OCI-LY7 (cell line): ENCODE measurements at places on chromosomes 5 and 9.

GRCh38 chr5:172622091-172623046, 18.7 kb upstream of the NEURL1B start:
- no peak for DNase-seq

DNA sequence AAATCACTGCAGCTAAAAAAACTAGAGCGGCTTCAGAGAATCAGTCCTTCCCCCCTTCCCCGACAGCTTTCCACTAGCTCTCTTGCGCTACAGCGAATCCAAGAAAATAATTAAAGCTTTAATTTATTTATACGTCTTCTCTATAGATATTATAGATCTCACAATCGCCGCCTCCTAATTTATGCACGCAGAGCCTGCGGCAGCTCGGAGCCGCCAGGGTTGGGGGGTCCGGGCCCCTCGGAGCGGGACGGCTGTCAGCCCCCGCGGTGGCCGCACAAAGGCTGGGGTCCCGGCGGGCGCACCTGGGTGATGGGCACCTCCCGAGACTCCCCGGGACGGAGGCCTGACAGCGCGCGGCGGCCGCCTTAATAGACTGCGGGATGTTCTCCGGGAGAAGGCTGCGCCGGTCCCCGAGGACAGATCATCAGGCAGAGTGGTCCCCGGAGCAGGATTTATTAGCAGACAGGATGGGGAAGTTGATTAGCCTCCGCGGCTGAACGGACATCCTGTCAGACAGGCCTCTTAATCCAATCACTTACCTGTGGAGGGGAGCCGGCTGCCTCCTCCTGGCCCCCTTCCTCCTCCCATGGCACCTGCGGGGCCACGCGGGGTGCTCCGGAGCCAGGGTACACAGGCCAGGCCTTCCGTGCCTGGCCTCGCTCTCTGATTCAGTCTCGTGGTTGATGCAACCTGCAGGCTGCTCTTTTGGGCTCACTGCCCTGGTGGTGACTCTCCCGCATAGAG, 166.8 kb downstream of the MELK start:
- no peak for DNase-seq

GRCh38 chr9:71524996-71525580, 243.2 kb downstream of the CEMIP2 start:
- no peak for DNase-seq

DNA sequence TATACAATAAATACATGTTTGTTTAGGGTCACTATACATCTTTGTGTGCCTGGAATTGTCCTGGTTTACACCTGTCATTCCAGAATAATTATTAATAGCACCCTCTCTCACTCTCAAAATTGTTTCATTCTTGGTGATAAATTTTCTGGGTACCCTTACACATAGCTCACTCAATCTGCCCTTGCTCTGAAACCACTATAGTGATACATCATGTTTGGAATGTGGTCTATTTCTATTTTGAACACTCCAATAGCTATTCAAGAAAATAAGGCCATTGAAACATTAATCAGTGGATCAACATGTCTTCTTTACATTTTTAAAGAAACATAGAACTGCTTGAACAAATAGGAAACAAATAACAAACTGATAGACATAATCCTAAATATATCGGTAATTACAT, 158.7 kb downstream of the ARRDC3 start:
- no peak for DNase-seq

- DNase-seq = no peak
Measured at GRCh38 chr9:82882748-82883147, 180.2 kb downstream of the RASEF start.

DNA sequence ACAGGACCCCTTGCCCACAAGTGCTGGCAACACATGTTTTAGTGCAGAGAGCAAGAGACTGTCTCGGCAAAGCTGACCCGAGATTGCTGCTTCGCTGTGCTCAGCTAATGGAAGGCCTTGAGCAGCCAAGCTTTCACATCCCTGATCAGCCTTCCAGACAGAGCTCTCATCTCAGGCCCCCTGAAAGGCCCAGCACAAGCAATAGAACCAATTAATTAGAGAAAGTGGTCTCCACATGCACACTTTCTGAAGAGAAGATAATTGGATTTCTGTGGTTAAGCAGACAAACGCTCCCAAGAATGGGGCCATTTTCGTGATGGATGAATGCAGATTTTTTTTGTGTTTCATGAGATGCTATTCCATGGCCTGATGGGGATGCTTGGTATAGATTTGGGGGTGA, 174.9 kb downstream of the NSG2 start:
- no peak for DNase-seq

DNA sequence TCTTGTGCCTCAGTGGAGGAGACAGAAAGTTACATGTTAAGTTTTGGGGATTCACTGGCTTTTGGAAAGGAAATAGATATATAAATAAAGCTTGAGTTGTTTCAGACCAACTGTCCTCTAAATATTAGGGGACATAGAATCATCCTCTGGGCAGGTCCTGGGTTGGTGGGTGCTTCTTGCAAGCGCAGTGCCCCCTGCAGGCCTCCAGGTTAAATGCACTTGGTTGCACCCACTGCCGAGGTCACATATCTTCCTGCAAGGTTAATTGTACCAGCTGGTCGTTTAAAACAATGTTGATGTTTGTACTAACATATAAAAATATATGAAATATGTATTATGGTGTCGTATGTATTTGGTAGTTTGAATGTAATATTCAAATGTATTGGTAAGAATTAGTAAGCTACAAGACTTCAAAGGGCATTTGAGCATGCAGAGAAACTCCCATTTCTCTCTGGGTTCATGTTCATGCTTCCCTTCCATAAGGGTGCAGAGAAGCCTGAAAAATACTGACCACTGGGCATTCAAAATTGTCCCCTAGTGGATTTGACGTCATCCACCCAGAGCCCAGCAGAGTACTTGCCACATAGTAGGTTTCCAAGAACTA, 87.0 kb downstream of the ZNF618 start:
- peak; percentile 47 for DNase-seq

GRCh38 chr9:91186632-91187108, 175.0 kb downstream of the AUH start:
- DNase-seq = no peak

GRCh38 chr9:94157050-94157801, 73.0 kb downstream of the PTPDC1 start:
- no peak for DNase-seq

DNA sequence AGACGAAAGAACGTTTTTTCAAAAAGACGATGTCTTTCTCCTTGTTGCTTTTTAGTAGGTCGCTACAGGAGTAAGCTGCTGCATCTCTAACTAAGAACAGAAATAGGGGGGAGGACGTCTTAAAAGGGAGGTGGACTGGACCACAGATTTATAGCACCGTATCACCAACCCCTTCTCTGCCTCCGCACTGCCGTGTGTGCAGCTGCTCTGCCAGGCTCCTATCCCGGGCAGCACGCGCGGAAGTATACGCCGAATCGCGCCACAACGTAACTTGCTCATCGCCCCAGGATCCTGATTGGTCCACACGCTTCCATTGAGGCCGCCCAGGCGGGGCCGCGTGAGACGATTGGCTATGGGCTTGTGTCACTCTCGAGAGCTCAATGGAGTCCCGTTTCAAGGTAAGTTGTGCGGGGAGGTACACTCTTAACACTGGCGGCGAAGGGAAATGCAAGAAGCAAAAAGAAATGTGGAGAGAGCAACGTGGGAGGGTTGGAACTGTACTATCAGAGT, at the start of gene ELAVL2:
Gene ELAVL2, minus strand, starts transcription at position 121 of the 510 bp plus-strand sequence. CDS start 64,006 bp downstream, outside the sequence.
- DNase-seq = no peak

- no peak for DNase-seq
Measured at GRCh38 chr5:145243016-145243415, 592.1 kb downstream of the PRELID2 start.

- DNase-seq = no peak
Measured at GRCh38 chr5:40442346-40442745, 237.4 kb upstream of the PTGER4 start.

- DNase-seq = no peak
Measured at GRCh38 chr5:37875051-37875787, 35.4 kb upstream of the GDNF start.

GRCh38 chr9:82397534-82397933, 409.0 kb downstream of the SPATA31D1 start:
- DNase-seq = no peak
